ENCODE measurements at places on chromosomes 2 and 18.
A peak's percentile ranks its signal among the peaks of the same experiment; 100 is the strongest.

DNA sequence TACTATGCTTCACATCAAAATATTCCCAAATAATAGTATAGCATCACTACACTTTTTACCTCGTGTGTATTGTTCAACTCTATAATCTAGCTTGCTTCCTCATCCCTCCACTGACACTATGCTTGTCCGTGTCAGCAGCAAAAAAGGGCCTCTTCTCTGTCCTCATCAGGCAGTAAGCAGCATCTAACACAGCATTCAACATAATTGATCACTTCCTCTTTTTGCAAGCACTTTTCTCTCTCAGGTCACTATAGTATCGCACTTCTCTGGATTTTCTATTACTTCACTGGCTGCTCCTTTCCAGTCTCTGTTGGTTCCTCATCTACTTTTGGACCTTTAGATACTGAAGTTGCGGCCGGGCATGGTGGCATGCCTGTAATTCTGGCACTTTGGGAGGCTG is 64.9 kb upstream of the ZSWIM2 start:
- no peak for DNase-seq

- no peak for DNase-seq
These were observed 190.3 kb downstream of the IRS1 start for GRCh38 chr2:226609366-226609765.

GRCh38 chr2:182456784-182457183 is 29.9 kb upstream of the PDE1A start:
- DNase-seq, result no peak

DNA sequence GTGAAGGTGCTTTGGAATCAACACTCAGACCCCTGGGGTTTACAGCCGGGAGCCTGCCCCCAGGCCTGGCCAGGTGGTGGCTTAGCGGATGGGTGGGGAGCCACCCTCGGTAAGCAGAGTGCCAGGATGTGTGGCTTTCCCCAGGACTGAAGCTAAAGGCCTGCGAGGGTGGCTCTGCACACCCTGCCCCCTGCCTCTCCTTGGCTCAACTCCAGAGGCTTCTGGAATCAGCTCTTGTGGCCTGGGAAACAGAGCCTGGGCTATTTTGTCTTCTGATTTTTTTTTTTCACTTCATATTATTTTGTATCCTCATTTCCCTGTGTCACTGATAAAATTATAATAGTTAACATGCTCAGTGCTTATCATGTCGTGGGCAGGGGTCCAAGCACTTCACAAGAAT is 79.8 kb downstream of the RHOB start:
- peak; percentile 41 for DNase-seq

GRCh38 chr2:206337956-206338355 is 63.5 kb downstream of the ZDBF2 start:
- DNase-seq, result no peak

DNA sequence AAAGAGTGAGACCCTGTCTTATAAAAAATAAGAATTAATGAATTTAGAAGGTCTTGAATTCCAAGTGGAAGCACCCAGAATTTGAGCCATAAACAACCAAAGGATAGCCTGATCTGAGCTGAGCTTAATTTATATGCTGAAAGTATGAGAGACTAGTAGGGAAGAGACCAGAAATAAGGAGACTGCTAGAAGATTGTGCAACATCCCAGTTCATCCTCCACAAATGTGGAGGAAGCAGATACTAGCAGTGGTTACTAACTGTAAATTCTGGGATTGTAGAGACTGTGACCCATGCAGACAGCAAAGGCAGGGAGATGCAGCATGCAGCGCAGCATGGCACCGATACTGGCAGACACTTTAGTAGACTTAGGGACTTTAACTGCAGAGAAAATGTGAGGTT is 1.5 kb upstream of the SULT1C2 start:
- no peak for DNase-seq

- no peak for DNase-seq
These were observed 23.7 kb upstream of the PLEKHM3 start for GRCh38 chr2:208049006-208049405.

DNA sequence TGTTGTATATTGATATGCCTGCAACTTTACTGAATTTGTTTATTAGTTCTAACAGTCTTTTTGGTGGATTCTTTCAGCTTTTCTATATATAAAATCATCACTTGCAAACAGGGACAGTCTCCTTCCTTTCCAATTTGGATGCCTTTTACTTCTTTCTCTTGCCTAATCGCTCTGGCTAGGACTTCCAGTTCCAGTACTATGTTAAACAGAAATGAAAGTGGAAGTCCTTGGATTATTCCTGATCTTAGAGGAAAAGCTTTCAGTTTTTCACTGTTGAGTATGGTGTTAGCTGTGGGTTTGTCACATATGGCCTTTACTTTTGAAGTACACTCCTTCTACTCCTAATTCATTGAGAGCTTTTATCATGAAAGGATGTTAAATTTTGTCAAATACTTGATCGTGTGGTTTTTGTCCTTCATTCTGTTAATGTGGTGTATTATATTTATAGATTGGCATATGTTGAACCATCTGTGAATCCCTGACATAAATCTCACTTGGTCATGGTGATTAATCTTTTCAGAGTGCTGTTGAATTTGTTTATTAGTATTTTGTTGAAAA is 52.9 kb downstream of the REL start:
- no peak for DNase-seq

GRCh38 chr2:6845312-6845711 is 20.4 kb downstream of the CMPK2 start:
- no peak for DNase-seq
